ENCODE measurements at places on chromosomes 4 and X.

DNA sequence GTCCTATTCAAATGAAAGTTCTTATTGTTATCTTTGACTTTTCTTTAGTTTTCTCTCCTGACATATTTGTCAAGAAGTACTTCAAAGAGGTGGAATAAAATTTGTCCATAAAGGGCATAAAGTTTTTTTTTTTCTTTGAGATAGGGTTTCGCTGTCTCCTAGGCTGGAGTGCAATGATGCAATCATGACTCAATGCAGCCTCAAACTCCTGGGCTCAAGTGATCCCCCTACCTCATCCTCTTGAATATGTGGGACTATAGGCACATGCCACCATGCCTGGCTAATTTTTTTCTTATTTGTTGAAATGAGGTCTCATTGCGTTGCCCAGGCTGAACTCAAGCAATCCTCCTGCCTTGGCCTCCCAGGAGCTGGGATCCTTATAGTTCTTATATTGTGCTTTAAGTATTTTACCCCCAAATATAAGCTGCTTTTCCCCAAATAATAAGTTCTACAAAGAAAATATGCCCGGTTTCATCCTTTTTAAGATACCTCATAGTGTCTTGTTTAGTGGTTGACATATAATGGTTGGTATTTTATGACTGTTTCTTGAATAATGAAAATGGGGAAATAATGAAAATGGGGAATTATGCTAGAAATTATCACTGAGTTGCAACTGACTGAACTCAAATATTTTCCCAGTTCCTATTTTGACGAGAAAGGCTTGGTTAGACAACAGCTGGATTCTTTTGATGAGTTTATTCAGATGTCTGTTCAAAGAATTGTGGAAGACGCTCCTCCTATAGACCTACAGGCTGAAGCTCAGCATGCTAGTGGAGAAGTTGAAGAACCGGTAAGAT lies 11.6 kb downstream of the POLR2B start:
- no peak for DNase-seq

GRCh38 chr4:140153718-140154571 lies at the start of gene MAML3:
TSS of gene MAML3 (minus strand) at chr4:140154184. CDS start at chr4:140153327, 857 bp downstream.
- DNase-seq = peak; percentile 65

DNA sequence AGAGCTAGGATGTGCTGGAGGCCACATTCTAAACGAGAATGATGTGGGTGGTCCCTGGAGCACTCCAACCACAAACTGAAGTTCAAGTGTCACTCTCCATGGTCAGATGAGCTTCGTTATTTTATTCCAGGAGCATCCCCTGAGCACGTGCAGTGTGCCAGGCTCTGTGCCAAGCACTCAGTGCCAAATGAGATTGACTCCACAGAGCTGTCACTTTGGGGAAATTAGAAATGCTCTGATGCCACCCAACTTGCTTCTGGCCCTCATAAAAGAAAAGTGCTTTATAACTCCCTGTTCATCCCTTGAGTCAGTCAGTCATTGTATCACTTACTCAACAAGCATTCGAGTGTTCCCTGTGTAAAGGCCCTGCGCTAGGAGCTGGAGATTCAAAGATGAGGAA lies 91.2 kb downstream of the RTL5 start:
- no peak for DNase-seq

- no peak for DNase-seq
Observed at GRCh38 chrX:2283111-2283859, 217.5 kb downstream of the DHRSX start.

DNA sequence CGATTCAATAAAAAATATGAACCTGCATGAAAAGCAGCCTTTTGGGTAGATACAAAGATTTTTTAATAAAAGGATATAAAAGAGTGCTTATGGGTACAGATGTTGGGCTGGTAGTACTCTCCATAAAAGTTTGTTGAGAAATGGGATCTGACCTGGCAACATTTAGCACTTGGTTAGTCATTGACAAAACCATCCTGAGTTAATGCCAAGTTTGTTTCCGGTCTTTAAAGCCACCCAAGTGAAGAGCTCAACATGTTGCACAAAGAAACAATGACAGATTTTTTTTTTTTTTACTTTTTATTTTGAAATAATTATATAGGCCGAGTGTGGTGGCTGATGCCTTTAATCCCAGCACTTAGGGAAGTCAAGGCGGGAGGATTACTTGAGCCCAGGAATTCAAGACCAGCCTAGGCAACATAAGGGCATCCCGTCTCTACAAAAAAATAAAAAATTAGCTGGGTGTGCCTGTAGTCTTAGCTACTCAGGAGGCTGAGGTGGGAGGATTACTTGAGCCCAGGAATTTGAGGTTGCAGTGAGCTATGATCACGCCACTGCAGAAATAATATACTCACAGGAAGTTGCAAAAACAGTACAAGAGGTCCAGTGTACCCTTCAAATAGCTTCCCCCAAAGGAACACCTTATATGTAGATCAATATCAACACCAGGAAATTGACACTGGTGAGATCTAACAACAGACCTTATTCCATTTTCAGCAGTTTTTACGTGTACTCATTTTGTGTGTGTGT lies 16.6 kb downstream of the CHST7 start:
- no peak for DNase-seq

GRCh38 chr4:24963277-24963676 lies 50.4 kb upstream of the CCDC149 start:
- DNase-seq = no peak

GRCh38 chr4:169628579-169628978 lies 8.2 kb downstream of the CLCN3 start:
- no peak for DNase-seq

- no peak for DNase-seq
Observed at GRCh38 chr4:142406499-142406835, 439.6 kb downstream of the INPP4B start.

DNA sequence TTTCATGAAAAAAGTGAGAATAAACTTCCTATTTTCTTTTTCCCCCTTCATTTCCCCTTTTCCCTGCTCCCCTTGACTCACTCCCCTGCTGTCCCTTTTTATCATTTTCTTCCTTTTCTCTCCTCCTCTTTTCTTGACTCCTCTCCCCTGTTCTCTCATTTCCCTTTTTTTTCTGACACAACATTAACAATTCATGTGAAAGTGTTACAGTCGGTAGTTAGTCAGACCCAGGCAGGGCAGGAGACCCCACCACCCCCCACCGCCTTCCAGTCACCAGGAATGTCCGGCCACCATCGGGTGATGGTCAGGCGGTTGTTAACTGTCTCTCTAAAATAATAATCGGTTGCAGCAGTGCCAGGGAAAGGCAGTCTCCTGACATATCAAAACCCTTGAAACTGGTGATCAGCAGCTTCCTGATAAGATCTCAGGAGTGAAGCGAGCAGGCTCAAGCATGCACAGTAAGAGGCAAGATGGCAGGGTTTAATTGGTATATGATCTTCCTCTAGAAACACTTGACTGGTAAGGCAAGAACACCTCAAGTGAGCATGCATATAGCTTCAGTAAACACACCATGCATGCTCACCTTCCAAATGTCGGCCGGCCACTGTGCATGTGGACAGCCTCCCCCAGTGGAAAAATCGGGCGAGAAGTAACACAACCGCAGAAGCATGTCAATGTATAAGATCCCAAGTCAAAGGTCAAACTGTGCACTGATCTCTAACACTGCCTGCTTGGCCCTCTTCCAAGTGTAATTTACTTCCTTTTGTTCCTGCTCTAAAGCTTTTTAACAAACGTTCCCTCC lies 191.4 kb downstream of the NDST4 start:
- no peak for DNase-seq

DNA sequence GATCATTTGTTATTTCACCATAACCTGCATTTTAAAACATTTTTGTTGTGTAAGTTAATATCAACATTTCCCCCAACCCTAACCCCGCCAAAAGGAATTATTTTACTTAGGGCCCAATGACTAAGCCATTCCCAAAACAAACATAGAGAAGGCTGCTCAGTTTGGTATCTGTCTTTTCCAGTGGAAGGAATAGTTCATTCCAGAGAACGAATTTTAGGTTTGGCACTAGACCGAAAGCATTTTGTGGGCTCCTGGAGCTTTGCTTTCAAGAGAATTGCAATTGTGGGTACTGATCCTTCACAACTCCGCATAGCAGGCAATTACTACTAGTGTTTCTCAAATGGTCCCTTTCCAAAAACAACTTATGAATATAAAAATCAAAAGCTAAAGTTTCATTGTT lies 226.7 kb upstream of the MAD2L1 start:
- DNase-seq = no peak

DNA sequence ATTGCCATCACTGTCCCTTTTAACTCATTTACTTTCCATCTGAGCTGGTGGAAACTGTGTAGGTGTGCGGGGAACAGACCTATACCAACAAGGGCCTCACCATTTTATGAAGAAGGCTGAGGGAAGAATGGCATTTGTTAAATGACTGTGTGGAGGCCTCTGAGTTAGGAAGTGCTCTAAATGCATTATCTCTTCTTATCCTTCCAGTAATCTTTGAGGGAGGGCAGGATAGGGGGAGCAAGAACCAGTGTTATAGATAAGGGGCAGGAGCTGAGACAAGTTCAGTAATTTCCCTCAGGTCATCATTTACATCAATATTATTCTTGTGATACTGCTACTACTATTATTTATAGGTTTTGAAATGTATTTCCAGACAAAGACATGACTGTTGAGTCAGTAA lies 122.4 kb upstream of the PDLIM3 start:
- no peak for DNase-seq

DNA sequence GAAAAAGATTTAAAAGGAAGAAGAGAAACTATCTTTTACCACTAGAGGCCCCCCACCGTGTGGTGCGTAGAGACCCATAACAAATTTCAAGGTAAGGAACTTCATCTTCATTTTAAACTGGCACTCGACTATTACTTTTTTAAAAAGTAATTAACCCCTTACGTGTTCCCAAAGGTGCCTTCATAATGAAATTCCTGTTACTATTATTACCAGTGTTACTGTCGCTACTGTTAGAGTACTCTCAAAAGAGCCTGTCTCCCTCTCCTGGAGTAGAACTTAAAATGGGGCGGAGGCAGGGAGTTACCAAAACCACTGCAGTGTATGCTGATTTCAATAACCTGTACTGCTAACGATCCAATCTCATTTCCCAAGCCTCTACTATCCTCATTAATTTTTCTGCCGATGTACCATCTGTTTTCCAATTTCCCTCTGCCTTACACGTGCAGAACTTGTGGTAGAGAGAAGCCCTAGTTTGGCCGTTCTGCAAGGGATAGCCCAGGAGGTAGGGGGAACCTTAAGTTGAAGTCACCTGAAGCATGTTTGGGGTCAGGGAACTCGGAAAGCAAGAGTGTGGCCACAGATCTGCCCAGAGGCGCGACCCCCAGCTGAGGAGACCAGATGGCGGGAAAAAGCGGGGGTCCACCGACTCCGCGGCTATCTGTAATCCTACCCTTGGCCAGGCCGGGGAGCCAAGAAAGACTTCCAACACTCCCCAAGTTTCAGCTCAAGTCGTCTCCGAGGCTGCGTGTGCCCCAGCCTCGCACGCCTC lies 720 bp upstream of the STK26 start:
- DNase-seq = peak; percentile 20

DNA sequence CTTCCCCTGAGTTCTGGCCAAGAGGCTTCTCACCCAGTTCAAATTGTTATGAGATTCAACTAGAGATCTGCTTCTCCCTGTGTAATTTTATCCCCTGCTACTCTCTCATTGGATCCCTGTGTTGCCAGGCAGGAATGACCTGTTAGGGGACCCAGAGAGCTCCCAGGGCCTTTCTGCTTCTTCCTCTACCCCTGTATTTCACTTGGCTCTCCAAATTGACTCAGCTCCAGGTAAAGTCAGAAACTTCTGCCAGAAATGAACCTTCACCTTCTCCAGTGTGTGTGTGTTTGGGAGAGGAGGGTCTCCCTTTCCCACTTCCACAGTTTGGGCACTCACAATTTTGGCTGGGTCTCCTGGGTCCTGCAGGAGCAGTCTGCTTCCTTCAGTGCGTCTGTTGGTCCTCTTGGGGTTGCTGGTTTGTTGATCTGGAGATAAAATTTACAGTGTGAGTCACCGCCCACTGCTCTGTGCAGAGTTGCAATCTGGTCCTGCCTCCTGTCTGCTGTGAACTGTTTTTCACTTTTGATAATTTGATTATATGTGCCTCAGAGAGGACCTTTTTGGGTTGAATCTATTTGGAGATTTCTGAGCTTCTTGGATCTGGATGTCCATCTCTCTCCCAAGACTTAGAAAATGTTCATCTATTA lies 112.4 kb upstream of the EDA2R start:
- DNase-seq = no peak

DNA sequence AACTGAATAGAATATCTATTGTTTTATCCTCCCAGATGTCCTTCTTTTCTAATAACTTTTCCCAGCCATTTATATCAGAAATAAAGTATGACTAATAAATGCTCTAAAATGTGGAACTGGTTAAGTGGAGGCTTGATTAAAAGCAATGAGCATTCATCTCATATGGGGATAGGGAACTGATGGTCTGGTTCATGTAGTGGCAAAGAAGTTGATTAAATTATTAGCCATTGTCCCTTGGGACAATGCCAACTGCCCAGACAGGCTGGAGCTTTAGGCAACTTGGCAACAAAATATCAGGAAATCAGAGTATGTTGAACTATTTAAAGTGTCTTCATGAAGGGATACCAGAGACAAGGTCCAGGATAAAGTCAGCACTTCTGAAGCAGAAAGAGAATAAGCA lies 24.2 kb downstream of the TRO start:
- no peak for DNase-seq

DNA sequence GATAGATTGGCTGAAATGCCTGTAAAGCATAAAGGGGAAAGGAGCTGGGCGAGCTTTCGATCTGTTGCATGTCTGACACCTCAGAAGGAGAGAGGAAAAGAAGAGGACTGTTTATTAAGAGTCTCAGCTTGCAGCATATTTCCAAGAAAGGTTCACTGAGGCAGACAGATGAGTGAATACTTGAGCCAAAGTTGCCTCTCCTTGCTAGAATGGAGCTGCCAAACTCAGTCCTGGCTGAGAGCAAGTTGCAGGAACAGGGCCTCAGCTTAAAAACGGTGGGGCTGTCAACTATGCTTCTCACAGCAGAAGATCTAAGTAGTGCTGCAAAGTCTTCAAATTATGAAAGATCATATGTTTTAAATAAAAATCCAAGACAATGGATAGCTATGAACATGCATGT lies 707.5 kb downstream of the PCDH7 start:
- no peak for DNase-seq

DNA sequence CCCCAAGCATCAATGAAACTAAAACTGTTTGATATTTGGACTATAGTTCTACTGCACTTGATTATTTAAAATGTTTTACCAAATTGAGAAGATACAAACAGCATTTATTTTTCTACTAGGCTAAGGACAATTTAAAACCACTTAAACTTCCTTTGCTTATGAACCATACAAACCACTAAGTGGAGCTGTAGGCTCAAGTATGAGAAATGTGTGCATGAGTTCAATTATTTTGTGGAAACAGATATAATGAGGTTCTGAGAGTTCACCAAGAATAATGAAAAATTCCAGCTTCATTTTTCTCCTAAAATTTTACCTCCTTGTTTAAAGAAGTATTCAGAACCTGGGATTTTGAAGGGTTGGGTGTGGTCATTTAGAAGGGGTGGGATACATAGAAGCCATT lies 63.1 kb downstream of the SERPINA7 start:
- no peak for DNase-seq

GRCh38 chr4:67861513-67861912 lies 22.3 kb downstream of the TMPRSS11D start:
- no peak for DNase-seq

DNA sequence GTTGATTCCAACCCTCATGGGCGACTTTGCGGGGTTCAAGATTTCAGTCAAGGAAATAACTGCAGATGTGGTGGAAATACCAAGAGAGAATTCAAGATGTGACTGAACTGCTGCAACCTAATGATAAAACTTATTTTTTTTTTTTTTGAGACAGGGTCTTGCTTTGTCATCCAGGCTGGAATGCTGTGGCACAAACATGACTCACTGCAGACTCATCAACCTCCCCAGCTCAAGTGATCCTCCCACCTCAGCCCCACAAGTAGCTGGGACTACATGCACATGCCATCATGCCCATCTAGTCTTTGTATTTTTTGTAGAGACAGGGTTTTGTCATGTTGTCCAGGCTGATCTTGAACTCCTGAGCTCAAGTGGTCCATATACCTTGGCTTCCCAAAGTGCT lies 19.5 kb upstream of the WDFY3 start:
- no peak for DNase-seq

All from GM13976 (cell line).